ENCODE measurements at places on chromosomes 2 and 18. TPM values are rescaled to one million over a fixed set of nuclear protein-coding genes. Genes with fewer than 3 reads are reported as not detected.

- DNase-seq = no peak
Measured at GRCh38 chr2:14074691-14075090, 557.8 kb upstream of the LRATD1 start.

- DNase-seq = no peak
Measured at GRCh38 chr2:135942936-135943688, 42.3 kb downstream of the DARS1 start.

- no peak for DNase-seq
Measured at GRCh38 chr18:425106-425745, 75.3 kb downstream of the COLEC12 start.

DNA sequence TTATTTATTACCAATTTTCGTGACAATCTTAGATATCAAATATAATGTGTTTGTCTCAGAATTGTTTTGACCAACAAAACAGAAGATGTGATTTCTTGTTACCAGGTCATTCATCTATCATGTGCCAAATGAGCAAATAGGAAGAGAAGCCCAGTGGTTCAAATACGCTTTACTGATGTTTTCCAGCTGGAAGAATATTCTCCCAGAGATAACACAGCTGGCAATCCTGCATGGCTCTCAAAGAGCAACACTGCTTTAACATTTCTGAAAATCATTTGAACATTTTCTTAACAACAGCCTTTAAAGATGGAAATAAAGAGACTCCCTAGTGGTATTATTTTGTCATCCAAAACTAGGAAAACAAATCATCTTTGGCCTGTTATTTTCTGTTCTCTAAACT, 359.8 kb downstream of the CTNNA2 start:
- no peak for DNase-seq

- DNase-seq = no peak
Measured at GRCh38 chr2:227339098-227339599, 14.1 kb downstream of the MFF start.

Gene GTF3C2
- 37.5 TPM for total RNA-seq

Gene NOL4
- 140 TPM for total RNA-seq
